ENCODE measurements at places on chromosomes 4 and X.

- peak; percentile 52 for DNase-seq
Observed at GRCh38 chrX:57918750-57919436, 8.6 kb upstream of the ZXDA start.

DNA sequence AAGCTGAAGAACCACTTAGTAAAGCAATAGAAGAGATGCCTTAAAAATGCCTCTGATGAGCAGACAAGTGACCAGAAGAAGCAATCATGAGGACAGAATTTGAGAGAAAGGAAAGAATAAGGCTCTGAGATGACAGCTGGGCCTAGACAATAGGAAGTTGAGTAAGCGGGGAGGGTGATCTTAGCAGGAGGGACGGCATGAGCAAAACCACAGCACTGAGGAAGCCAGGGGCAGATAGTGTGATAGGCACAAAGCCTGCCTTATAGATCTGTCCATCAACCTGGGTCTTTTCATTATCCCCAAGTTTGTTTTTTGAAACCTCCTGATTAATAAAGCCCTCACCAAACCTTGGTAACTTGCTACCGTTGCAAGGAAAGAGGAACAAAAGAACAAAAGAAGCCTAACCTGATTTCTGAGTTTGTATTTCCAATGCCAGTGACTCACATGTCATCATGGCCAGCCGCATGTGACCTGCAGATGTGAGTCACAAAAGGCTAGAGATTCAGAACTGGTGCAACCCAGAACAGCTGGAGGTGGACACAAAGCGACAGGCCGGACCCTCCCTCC lies 55.7 kb upstream of the PPARGC1A start:
- DNase-seq = peak; percentile 66

DNA sequence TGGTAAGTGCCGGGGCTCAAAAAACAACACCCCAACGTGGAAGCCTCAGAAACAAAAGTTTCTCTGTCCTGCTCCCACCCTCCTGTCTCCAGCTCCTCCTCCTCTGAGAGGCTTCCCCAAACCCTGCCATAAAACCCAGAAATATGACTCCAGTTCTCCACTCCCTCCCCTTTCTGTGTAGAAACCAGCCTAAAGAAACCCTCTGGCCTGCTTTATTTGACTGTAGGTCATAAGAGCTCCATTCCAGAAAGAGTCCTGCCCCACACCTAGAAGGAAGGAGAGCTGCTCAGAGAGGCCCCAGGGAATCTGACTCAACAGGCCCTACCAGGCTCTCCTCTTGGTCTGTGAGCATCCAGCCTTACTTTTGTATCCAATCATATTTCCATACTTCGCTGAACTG lies 872 bp upstream of the S100P start:
- peak; percentile 41 for DNase-seq

GRCh38 chrX:129788527-129788926 lies 8.8 kb downstream of the SASH3 start:
- DNase-seq = no peak

DNA sequence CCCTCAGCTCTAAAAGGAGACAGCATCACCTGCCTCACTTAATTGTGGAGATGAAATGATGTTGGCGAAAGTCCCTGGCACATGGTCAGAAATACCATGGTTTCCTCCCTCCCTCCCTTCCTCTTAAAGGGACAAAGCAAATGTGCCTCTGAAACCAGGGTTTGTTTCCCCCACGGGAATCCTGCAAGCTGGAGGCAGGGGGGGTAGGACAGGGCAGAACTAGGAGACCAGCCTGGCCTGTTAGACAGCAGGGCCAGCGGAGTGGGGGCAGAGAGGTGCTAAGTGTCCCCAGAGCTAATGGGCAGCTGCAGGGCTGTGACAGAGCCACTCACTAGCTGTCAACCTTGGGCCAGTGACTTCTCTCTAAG lies 5.7 kb downstream of the RTL5 start:
- DNase-seq = no peak

DNA sequence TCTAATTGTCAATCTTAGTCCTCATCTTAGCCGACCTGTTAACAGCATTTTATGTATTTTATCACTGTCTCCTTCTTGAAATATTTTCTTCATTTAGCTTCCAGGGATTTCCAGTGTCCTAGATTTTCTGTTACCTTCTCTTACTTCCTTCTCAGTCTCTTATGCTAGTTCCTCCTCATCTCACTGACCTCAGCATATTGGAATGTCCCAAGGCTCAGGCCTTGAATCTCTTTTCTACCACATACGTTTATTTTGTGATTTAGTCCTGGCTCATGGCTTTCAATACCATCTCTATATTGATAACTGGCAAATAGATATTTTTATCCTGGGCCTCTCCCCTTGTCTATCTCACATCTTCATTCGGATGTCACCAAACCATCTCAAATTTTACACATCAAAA lies 61.1 kb downstream of the IQCM start:
- peak; percentile 32 for DNase-seq

GRCh38 chr4:126372634-126373033 lies 1057.9 kb downstream of the FAT4 start:
- DNase-seq = peak; percentile 8

DNA sequence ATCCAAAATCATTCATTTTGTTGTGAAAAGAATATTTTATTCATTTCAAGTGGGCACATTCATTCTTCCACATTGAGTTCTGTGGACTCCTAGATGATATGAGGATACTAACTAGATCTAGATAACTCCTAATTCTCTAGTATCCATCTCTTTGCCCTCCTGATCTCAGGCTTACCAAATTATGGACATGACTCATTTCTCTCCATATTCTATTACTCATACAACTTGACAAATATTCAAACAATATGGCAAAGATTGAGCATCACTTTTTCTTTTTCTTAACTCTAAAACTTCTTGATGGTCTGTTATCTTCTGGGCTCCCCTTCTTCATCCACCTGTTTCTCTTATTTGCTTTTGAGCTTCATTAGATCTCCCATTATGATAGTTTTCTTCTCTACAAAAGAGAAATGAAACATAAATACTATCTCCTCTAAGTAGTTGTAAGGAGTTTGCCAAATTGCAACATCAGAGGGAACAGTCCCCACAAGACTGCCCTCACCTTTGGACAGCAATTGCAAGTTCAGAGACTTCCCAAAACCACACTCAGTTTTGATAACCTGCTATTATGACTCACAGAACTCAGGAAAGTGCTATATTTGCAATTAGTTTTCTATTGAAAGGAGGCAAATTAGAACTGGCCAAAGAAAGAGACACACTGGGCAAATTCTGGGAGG lies 422.9 kb downstream of the SPRY1 start:
- no peak for DNase-seq

GRCh38 chrX:121496966-121497365 lies 449.6 kb downstream of the GLUD2 start:
- DNase-seq = peak; percentile 7

DNA sequence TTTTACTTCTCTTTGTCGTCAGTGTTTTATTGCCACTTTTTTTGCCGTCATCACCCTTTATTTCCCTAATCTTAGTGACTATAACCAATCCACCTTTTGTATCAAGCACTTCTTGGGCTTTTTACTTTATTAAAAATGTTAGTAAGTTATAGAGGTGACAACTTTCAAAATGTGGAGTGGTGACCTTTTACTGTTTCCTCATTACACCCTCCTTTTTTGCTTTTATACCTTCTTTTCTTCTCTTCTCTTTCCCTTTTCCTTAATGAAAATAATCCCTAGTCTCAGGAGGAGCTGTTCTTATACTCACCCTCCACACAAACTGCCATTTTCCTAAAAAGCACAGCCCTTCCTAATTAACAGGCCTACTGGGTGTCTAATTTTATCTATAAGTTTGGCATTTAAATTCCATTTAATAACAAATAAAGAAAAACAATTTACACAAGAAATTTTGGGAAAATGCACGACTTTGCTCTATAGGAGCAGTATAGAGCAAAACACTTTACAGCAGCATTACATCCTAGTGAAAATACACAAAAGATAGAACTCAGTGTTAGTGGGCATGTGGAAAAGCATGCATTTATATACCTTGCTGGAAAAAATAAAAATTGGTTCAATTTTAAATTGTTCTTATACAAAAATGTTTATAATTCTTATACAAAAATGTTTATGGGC lies 27.3 kb downstream of the BBS12 start:
- no peak for DNase-seq

DNA sequence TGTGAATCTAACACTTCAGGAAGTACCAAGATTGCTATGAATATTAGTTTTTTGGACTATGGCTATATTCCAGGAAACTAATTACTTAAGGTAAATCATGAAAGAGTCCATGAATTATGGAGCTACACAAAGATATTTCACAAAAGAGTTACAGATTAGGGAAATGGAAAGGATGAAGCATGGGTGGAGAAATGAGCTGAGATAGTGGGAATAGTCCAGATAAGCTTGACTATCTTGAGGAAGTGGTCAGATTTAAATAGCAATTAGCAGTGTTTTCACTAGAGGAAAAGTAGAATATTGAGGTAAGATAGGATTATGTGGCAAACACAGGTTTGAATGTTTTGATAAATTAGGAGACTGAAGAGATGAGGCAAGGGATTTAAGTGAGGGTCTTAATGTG lies 42.1 kb upstream of the C1GALT1C1 start:
- no peak for DNase-seq

DNA sequence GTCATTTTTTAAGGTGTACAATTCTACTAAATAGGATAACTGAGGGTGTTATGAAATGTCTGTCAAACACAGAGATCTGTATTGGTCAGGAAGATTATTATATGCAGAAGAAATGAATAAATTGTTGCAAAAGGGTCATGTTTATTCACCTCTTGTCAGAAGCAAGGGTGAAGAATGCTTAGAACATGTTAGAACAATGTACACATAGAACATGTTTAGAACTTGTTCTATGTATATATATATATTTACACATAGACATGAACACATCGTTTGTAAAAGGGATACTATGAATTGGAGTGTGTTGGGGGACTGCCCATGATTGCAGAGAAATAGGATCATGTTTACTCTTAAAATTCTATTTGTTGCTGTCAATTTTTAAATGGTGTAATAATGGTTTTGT lies 28.0 kb upstream of the TMEM150C start:
- DNase-seq = no peak

GRCh38 chrX:39283239-39283638 lies 482.0 kb downstream of the MID1IP1 start:
- DNase-seq = no peak

GRCh38 chr4:16869594-16870245 lies 28.7 kb downstream of the LDB2 start:
- DNase-seq = no peak

- no peak for DNase-seq
Observed at GRCh38 chr4:179007755-179008154, 1565.5 kb upstream of the AGA start.

GRCh38 chrX:48460606-48461005 lies 9.5 kb downstream of the SLC38A5 start:
- DNase-seq = no peak

- DNase-seq = no peak
Observed at GRCh38 chr4:123849495-123849894, 452.9 kb downstream of the SPRY1 start.

DNA sequence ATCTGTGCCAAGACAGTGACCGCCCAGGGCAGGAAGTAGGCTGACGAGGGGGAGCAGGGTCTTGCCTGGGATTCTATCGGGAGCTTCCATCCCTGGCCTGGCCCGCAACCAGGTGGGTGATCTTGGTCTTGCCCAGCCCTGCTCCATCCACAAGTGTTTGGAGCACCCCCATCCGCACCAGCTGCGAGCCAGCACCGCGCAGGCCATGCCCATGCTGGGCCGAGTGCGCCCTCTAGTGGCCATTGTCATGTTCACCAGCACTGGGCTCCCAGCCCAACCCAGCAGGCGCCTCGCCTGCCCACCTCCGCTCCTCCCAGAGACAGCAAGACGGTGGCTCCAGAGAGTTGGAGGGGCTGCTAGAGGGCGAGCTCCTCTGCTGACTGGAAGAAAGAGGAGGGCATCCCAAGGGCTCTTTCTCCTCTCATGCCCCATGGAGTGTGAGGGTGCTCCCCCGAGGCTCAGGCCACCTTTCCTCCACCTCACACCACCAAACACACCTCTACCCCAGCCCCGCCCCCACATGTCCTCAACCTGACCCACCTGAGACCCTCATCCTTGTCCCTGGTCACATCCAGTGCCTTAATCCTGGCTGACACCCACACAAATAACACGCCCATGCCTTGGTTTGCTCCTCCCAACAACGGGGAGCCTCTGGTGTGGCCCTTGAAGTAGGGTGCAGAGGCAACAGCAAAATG lies 9.8 kb upstream of the ATP2B3 start:
- DNase-seq = peak; percentile 59

GRCh38 chr4:11618666-11619282 lies 190.1 kb upstream of the HS3ST1 start:
- no peak for DNase-seq

- no peak for DNase-seq
Observed at GRCh38 chrX:78831523-78831922, 84.0 kb downstream of the LPAR4 start.

DNA sequence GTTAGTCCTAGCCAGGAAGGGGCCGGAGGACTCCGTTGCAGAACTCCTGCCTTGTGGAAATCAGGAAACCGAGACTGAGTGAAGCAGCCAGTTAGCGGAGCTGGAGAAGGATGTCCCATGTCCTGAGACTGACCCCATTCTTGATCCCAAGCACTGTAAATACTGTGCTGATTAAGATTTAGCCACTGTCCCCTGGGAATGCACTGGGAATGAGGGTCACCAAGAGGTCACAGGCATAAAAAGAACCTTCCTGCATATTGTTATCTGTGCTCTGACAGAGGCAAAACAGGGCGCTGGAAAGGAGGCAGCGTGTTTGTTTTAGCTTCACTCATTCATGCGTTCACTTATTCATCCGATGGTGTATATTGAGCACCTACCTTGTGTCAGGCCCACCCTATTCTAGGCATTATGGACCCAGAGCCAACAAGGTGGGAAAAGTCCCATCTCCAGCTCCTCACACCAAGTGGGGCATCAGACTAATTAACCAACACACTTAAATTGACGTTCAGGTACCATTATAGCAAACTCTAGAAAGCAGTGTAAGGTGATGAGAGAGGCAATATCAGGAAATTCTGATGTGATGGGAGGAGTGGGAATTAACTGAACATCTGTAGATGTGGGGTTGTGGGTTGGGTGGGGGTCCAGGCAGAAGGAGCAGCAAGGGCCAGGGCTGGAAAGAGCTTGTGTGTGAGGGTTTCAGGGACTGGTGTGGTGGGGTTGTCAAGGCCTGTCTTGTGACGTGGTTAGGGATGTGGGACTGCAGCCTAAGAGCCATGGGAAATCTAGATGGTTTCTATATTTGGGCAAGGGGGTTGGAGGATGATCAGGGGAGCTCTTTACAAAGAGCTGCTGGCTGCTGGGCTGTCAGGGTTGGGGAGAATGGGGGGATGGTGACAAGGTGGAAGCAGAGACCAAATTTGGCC lies 10.6 kb upstream of the SLC2A9 start:
- no peak for DNase-seq

- peak; percentile 29 for DNase-seq
Observed at GRCh38 chr4:55733932-55734331, 85.7 kb upstream of the EXOC1L start.

DNA sequence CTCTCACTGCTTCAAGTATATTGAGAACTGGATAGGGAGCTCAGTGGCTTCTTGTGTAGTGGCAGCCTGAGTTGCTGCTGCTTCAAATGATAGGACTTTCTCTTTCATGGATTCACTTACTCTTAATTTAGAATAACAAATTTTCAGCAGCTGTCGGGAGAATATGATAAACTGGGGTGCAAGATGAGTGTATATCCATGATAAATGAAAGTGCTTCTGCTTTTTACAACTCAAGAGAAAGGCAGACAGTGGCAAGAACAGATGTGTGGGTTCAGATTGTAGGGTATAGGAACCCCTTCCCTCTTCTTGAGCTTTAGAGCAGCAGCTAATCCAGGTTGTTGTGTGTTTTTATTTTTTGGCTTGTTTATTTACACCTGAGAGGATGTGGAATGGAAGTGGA lies 1.0 kb downstream of the SH3BGRL start:
- DNase-seq = no peak
